CD4-positive, alpha-beta T cell treated with Interleukin-21 for 1 hour (primary cell): ENCODE measurements at places on chromosomes 7 and 10.

DNA sequence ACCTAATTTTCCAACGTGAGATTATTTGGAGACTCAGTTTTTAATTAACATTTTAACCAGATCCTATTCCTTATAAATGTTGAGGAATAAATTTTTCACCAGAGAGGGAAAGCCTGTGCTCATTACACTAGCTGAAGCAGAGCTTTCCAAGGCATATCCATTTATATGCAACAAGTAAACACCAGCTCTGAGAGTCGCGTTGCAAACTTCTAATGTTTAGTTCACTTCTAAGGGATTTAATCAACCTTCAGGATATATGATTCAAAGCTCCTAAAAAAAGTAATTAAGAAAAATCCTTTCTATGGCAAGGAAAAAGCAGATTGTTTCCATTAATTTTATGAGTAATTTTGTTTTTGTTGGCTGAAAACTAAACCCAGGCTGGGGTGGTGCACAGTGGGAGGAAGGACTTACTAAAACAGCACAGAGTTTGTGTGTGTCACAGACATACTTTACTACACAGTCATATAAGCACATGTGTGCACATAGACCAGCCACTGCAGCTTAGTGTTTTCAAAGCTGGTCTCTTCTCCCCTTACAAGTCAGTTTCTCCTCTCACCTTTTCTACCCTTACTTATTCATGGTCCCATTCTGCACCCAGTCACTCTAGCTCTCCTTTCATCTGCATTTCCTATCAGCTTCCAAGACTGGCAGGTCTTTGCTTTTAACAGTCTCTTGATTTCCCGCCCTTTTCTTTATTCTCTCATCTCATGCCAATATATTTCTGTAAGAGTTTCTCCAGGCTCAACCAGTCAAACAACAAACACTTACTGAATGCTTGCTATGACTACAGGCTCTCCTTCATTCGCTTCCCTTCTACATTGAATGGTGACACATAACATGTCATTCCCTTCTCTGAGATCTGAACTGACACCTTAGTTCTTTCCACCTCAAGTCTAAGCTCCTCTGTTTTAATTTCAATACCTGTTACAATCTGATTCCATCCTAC lies 81.1 kb upstream of the FZD1 start:
- DNase-seq, result no peak

DNA sequence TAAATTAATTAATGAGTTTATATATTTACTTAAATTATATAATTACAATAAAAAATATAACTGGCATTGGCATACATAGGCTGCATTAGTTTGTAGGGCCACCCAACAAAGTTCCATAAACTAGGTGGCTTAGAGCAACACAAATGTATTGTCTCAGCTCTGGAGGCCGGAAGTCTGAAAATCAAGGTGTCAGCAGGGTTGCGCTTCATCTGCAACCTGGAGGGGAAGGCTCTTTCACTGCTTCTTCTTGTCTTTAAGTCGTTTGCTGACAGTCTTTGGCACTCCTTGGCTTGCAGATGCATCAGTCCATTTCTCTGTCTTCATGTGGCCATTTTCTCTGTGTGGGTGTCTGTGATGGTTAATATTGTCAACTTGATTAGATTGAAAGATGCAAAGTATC lies 6.1 kb upstream of the BLVRA start:
- DNase-seq, result no peak

DNA sequence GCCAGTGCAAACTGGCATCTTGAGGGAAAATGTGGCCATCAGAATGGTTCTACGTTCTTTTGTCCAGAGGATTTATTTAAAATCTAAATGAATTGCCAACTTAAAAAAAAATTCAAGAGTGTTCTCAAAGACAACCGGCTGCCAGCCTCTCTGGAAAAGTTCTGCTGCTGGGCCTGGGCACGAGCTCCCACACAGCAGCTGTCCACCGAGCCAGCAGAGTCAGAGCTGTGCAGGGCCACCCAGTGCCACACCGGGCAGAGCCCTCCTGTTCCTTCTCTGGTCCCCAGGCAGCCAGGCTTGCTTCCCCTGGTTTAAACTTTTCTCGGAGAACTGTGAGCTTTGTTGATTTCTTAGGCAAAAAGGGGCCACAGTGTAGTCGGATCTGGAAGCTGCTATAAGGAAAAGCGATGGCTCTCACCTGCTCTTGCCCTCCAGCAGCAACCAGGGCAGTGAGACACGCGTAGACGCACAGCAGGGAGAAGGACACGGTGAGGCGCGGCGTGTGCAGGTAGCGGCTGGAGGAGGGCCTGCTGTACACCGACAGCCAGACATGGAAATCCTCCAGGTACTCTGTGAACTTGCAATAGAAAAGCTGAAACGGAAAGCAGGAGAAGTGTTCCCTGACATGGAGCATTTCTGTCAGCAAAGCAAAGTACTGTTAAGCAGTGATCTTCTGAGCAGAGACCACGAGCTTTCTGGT lies 111.6 kb downstream of the PKD1L1 start:
- DNase-seq, result no peak

DNA sequence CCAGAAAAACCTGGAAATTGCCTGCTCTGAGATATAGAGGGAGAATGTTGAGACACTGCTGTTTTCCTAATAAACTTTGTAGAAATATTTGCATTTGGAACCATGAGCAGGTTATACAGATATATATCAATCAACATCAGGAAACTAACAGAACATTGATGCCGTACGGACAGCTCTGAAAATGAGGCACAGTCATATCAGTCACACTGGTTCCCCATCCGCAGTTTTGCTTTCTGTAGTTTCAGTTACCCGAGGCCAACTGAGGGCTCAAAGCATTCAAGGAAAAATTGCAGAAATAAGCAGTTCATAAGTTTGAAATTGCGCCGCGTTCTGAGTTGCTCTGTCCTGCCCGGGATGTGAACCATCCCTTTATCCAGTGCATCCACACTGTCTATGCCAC lies 137.9 kb downstream of the KLF6 start:
- DNase-seq, result no peak

DNA sequence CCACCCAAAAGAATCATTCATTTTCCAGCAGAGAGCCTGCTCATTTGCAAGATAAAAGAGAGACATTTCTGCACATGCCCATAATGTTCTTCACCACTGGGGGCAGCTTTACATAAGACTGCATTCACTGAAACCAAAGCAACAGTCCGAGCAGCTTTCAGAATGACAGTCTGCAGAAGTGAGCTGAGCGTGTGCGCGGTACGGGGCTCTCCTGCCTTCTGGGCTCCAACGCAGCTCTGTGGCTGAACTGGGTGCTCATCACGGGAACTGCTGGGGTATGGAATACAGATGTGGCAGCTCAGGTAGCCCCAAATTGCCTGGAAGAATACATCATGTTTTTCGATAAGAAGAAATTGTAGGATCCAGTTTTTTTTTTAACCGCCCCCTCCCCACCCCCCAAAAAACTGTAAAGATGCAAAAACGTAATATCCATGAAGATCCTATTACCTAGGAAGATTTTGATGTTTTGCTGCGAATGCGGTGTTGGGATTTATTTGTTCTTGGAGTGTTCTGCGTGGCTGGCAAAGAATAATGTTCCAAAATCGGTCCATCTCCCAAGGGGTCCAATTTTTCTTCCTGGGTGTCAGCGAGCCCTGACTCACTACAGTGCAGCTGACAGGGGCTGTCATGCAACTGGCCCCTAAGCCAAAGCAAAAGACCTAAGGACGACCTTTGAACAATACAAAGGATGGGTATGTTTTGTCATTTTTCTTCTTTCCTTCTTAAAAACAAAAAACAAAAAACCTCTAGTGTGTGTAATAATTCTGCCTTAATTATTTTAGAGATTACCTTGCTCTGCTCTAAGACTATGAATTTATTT lies at the start of gene LRRTM3:
Gene LRRTM3, plus strand, starts transcription at position 141 of the 820 bp plus-strand sequence.
- DNase-seq, result peak; percentile 17

GRCh38 chr10:18436902-18437301 lies 214.5 kb downstream of the NSUN6 start:
- DNase-seq, result no peak

GRCh38 chr7:103073989-103074518 lies 542 bp downstream of the FBXL13 start:
- peak; percentile 2 for DNase-seq

DNA sequence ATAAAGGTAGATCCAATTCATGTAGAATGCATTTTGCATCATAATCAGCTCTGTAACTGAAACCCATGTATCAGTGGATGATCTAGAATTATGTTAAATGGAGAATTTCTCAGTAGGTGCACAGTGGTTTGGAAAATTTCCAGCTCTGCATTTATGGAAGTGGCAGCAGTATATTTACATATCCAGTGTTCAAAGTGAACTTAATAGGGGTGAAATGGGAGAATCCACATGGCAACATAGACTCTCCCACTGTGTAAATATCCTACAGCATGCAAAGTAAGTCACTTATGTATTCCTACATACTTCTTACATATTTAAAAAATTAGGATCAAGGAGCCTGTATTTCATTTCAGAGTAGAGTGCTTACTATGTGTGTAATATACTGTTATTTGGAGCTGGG lies 35.3 kb downstream of the CDC14C start:
- DNase-seq, result no peak

- no peak for DNase-seq
These were observed 5.6 kb downstream of the TMEM229A start for GRCh38 chr7:124027236-124027635.

DNA sequence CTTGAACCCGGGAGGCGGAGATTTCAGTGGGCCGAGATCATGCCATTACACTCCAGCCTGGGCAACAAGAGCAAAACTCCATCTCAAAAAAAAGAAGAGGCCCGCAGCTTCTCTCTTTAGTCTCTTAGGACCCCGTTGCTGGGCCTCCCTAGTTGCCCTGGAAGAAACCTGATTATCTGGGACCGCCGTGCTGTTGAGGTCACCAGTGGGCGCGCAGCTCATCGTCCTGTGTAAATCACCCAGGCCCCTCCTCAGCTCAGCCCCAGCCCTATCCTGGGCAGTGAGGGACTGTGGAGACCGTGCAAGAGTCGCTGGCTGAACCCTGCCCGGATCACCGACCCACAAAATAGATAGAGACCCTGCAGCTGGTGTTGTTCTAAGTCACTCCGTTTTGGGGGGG lies 85.0 kb downstream of the UNCX start:
- no peak for DNase-seq

DNA sequence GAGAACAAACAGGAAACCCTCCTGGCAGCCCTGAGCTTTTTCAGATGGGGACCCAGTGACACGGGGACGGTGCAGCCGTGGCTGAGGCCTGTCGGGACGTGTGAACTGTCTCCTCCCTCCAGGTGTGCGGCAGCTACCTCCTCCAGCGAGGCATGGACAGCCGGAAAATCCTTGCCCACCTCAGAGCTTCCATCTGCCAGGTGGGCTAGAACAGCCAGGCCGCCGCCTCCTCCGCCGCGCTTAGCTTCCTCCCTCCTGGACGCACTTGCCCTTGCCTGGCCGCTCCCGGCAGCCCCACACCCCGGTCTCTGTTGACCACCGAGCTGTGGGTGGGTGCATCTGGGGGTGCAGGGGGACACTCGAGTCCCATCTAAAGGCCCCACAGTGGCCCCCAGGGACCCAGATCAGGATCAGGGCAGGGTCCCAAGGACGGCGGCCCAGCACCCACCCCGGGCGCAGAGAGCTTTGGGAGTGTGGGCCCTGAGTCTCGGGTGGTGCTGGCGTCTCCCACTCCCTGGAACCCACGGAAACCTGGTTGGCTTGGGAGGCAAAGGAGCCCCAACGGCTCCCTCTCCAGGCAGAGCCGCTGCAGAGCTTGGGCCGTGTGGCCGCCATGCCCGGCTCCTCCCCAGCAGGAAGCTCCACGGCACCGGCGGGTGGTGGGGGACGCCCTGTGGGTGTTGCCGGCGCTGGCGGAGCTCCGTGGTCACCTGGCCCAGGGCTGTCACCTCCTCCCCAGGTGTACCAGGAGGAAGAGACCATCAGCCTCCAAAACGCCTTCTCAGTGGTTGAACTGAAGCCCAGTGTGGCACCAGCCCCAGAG lies 32.9 kb upstream of the UTF1 start:
- no peak for DNase-seq
